ENCODE measurements at places on chromosomes 6 and 20.

DNA sequence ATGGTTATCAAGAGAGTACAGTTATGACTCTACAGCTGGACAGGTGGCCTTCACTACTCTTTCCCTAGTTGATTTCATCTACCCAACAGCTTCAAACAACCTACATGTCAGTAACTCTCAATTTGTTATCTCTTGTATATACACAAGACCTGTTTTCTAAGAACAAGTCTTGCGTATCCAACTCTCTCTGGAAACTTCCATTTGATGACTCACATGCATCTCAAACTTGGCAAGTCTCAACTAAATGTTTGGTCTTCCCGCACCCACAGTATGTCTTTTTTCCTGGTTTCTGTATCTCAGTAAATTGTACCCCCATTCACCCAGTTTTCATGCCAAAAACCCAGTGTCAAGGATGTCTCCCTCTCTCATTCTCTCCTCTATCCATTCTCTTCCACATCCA, 97.7 kb downstream of the BTBD9 start:
- DNase-seq: no peak

- no peak for DNase-seq
These were observed 19.9 kb downstream of the ATXN1 start for GRCh38 chr6:16741112-16742016.

GRCh38 chr20:63641146-63641791, 12.0 kb downstream of the STMN3 start:
- DNase-seq: no peak

- no peak for DNase-seq
These were observed 956.1 kb downstream of the PHF3 start for GRCh38 chr6:64591676-64592036.

- no peak for DNase-seq
These were observed 782 bp upstream of the FOXA2 start for GRCh38 chr20:22584922-22585785.

DNA sequence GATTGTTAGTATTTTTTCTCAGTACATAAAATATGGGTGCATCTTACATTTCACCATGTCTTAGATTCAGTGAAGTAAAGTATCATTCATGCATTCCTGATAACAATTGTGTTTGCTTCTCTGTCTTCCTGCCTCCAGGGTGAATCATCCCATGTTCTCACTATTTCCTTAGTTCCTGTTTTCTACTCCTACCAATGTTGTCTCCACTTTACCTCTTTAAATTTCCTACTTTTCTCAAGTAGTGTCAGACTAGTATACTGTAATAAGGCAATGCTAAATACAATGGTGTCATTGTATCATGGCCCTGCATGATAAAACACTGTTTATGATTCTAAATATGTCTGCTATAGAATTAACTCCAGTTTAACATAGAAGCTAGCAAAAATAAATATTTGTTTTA, 37.4 kb upstream of the GABRR1 start:
- DNase-seq: no peak

GRCh38 chr20:8933381-8933807, 135.5 kb upstream of the PLCB4 start:
- DNase-seq: no peak

DNA sequence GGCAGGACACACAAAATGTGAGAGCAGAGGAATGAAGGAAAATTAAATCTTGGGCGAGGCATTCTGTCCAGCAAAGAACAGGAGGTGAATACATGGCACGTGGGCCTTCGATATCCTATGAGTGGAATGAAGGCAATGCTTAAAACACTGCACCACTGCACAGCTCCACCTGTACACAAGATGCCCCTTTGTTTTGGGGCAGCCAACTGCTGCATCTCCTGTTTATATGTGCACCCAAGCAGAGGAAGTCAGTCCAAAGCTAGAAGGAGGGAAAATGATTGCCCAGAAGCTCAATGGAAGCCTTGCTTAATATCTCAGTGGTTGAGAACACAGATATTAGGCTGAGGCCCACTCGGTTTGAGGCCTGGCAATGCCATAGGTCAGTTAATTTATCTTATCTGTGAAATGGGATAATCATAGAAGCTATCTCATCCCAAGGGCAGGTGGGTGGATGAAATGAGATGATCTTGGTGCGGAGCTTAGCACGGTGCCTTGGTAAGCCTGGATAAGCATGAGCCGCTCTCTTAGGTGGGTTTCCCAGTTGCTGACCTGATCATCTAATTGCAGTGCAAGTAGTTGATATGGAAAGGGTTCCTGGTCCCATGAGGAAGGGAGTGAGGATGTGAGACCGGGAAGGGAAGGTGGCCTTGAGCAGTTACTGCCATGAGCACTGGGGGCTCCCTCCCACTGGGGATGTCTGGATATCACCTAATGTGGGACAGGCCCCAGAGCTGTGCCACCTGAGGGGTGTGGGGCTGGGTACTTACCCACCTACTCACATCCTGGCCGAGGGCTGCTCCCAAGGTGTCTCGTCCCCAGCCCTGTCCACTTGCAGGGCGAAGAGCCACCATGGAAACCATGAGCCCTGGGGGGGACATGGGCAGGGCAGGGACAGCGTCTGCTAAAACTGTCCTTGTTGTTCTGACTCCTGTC, 9.9 kb downstream of the BANF2 start:
- no peak for DNase-seq

DNA sequence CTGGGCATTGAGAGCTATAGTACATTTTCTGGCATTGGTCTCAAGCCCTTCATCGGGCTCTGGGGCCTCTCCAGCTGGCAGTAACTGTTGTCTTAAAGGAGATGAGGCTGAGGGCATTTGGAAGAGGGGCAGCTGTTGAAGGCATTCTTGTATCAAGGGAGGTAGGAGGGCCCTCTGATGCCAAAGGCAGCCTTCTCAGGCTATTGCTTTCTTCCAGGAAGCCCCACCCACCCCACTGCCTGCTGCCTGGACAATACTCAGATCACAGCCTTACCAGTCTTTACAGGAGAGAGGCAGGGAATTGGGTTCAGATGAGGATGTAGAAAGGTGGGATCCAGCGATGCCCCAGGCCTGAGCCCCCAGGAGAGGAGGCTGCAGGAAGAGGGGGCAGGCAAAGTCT, 46.0 kb downstream of the CPXM1 start:
- DNase-seq: no peak

DNA sequence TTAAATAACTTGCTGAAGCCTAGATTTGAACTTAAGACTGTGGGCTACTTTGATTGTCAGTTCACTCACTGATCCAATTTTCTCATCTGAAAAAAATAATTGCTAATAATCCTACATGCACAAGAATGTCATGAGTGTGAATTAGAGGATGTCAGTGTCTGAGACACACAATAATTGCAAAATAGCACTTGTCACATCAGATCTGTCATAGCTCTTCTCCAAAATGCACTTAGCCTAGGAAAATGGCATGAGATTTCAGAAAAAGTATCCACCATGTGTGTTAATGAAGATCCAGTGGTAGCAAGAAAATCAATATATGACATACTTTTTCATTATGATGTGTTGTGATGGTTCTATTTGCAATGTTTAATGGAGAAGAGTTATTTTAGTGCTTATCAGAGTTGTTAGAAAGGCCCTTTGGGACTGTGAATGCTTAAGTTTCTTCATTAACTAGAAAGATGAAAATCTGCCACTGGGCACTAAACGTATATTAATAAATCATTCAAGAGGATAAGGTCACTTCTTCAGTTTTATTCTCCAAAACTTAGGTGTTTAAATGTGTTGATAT, 786.2 kb downstream of the C6orf118 start:
- DNase-seq: no peak

GRCh38 chr20:50759678-50760077, 28.3 kb downstream of the PARD6B start:
- no peak for DNase-seq

DNA sequence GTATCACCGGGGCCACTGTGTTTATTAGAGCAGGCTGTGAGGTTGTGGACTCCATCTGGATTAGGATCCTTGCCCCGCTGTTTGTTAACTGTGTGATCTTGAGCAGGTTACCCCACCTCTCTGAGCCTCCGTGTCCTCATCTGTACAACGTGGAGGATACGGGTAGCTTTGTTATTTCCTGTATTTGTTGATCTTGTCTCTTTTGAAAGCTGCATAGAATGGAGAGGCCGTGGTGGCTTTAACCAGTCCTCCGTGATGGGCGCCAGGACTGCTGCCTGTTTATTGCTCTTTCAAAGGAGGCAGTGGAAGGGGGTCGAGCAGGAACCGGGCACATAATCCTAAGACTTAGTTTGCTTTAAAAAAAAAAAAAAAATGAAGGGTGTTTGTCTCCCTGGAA, 22.9 kb downstream of the BCAS4 start:
- DNase-seq: no peak

DNA sequence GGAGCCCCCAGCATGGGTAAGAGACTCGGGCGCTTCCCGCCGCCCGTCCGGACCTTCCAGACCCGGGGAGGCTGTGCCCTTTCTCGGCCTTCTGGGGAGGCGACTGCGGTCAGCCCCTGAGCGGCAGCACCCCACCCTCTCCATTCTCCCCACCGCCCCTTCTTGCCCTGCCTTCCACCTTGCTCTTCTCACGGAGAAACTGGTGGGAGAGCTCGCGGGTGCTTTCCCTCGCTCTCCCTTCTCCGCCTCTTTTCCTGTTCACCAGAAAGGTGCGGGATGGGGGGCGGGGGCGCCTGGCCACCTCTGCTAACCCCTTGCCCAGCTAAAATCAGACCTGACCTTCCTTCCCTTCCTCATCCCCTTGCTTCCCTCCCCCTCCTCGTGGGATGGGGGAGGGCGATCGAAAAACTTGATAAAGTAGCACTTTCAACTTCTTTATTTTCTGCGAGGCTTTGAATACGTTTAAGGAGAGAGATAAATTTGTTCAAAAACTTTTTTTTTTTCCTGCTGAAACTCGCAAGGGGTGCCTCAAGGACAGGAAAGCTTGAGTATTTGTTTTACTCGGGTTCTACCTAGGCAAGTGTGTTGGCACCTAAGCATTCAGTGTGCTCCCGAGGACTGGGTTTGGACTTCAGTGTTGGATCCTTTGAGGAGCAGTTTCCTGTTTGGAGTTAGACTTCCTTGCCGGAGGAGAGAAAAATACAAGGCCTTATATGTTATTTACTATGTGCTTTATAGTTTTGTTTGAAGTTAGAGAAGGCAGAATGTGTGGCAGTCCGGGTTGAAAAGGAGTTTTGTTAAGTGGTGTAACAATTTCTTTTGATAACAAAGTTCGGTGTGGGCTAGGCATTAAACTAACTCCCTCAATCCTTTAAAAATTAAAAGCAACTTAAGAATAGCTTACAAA, 897 bp downstream of the CD2AP start:
- no peak for DNase-seq

GRCh38 chr6:161477876-161478425, 204.1 kb upstream of the AGPAT4 start:
- DNase-seq: no peak

DNA sequence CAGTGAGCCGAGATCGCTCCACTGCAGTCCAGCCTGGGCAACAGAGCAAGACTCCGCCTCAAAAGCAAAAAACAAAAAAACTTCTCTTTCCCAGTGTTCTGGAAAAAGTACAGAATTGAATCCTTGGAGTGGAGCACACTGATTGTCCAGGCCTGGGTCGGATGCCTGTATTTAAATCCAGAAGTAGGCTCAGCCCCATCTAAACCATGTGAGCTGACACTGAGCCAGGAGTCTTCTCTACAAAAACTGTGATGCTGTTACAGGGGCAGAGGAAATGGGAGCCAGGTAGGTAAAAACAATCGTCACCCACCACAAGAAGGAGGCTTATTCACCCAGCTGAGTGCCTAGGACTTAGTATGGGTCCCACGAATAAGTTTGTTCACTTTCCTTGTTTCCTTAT, 43.0 kb upstream of the PTPN1 start:
- no peak for DNase-seq

DNA sequence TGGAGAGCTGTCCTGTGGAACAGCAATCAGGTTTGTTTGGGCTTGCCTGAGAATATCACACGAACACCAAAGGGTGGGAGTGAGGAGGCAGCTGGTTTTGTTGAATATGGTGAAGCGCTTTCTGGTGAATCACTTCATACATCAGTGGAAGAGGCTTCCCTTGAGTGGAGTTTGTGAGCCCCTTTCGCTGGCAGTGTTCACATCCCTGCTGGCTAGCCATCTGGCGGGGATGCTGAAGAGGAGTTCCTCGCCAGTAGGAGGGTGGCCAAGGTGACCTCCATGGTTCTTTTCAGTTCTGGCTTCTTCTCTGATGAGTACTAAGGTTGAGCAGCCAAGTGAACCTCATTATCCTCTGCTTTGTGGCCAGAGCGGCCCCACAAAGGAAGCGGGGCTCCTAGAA, 37.7 kb upstream of the RNF8 start:
- no peak for DNase-seq

GRCh38 chr6:13302751-13303667, 25.3 kb downstream of the TBC1D7 start:
- DNase-seq: peak; percentile 27

GRCh38 chr6:137452333-137452894, 41.8 kb downstream of the OLIG3 start:
- DNase-seq: no peak

GRCh38 chr6:117985916-117986315, 78.9 kb downstream of the SLC35F1 start:
- DNase-seq: no peak

GRCh38 chr6:73050706-73051105, 174.6 kb downstream of the KHDC1L start:
- no peak for DNase-seq

- no peak for DNase-seq
These were observed 9.4 kb upstream of the POPDC3 start for GRCh38 chr6:105189026-105189820.

DNA sequence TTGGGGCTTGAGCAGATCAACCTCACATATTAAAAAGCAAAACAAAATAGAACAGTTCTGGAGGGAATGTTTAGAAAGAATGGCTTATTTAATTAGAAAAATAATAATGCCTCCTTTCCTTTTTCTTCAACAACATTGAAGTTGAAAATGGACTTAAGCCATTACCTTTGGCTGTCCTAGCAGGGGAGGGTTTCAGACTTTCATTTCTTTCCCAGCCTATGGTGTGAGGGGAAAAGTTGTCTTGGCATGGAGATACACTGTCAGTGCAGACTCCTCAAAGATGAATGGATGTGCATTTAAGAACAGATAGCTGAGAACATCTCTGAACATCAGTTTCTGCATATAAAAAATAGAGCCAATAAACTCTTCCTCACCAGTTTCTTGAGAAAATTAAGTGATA, 169.5 kb downstream of the PAX1 start:
- no peak for DNase-seq

GRCh38 chr6:32271429-32271828, 47.6 kb upstream of the NOTCH4 start:
- DNase-seq: no peak

DNA sequence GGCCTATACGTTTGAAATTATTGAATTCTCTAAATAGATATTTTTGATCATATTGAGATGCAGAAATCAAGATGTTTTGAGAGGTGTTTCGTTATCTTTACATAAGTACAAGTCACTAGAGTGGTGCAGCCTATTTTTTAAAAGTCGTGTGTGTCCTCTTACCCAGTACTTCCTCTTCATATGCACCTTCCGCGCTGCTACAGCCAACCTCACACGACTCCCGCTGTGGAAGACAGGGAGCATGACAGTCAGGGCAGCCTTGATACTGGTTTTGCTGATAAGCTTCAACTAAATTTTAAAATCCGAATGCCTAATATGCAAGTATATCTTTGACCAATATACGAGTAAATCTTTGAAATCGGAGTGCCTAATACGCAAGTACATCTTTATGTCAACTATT, 16.3 kb downstream of the ROS1 start:
- no peak for DNase-seq

GRCh38 chr6:106749609-106750008, 120.2 kb downstream of the QRSL1 start:
- DNase-seq: no peak

GRCh38 chr6:138769102-138769676, 4.4 kb upstream of the CCDC28A start:
- DNase-seq: no peak

All from activated T-cell treated with anti-CD3 and anti-CD28 coated beads for 24 hours (primary cell).